ENCODE measurements at places on chromosomes 6 and 20.

DNA sequence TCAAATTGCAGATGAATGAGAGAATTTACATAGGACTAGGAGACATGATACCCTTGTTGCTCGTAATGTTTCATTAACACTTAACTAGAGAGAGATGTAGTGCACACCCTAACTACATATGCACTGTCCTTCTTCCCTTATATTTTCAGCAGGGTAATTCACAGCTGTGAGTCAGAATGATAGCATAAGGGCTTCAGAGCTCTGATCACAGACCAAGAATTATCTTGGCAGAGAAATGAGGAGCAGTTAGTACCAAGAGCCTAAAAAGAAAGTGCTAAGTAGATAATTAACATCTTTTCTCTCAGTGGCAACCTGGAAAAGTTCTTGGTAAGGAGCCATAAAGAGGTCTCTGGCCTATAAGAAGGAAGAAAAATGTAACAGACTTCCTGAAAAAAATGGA lies 35.8 kb downstream of the GRIK2 start:
- no peak for DNase-seq

DNA sequence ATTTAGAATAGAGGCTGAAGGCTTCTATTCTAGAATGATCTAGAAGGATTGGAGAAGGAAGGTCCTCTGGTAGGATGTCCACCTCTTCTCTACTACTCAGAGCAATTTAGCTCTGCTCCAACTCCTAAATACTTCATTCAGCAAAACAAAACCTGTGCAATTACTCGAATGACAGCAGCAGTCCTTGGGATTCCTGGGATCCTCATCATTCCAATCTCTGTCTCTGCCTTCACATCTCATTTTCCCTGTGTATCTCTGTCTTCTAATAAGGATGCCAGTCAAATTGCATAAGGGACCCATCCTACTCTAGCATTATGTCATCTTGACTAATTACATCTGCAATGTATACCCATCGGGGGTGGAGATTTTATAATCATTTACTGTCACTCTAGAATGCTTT lies 5.5 kb upstream of the AIG1 start:
- no peak for DNase-seq

GRCh38 chr6:428047-428603 lies 36.6 kb downstream of the IRF4 start:
- no peak for DNase-seq

GRCh38 chr6:9335431-9335830 lies 900.1 kb upstream of the SLC35B3 start:
- DNase-seq = no peak

DNA sequence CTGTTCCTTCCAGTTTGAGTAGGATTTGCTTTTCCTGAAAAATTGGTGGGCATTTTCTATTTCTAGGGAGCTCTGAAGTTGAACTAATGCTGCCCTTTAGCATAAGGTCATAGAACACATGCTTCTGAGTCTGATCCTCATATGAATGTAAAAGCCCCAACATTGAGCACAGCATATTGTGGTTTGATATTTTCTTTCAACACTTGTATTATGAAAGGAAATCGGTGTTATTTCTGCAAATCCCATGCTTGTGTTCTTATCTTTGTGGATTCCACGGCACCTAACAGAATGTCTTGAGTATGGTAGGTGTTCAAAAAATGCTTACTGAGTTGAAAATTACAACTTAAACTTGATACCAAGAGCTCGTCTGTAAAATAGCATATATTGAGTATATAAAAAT lies 85.8 kb downstream of the TRMT11 start:
- DNase-seq = no peak

DNA sequence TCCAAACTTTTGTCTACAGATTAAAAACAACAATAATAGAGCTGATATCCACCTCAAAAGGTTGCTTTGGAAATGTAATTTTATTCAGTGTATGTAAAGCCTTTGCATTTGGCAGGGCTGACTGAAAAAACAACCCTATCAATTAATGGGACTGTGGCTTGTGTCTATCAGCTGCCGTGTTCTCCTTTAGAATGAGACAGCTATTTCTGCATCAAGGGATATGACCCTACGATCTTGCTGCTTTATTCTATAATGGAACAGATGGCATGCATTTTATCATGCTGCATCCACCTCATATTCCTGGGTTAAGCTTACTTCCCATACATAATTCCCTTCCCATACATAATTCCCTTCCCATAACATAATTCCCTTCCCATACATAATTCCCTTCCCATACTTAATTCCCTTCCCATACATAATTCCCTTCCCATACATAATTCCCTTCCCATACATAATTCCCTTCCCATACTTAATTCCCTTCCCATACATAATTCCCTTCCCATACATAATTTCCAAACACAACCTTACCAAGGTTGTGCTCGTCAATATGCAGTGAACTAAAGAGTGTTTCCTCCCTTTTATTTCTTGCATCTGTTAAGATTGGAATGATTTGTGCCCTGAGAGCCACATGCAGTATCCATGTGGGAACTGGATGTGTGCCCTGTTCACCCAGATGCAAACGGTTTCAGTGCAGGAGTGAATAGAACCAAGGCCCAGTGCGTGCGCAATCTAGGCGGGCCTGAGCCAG lies 26.8 kb downstream of the SERPINB6 start:
- no peak for DNase-seq

- DNase-seq = no peak
These were observed 6.5 kb upstream of the PFDN4 start for GRCh38 chr20:54201268-54201846.

DNA sequence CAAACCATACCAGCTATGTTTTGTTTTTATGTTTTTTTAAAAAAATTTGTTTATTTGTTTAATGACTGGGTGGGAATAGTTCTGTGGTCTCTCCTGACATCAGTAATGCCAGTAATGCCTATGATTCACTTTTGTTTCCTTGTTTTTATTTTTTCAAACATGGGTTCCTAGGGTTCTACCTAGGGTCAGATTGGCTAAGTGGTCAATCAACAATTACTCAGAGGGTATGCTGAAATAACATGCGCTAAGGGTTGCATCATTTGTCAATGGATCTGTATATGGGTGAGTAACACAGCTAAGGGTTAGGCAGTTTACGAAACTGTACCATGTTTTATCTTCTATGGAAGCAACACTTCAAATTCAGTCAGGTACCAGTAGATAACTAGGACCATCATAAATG lies 583.8 kb upstream of the GJE1 start:
- DNase-seq = no peak

- no peak for DNase-seq
These were observed 4.6 kb upstream of the TBPL1 start for GRCh38 chr6:133948472-133948871.

DNA sequence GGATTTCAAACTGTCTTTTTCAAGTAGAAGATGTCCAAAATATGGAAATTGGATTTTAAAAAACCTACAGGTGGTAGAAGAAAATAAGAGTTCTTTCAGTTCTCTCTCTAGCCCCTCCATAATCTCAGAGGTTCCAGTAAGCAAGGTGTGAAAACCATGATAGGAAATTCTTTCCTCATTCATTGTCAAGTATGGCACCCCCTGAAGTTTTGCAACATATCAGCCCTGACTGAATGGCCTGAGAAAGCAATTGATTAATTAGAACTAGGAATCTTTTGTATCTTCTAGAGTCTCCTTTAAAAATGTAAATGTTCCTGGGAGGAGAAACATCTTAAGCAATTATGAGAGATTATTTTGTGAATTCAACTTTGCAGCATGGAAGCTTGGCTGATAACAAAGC lies 198.7 kb upstream of the STXBP5 start:
- DNase-seq = no peak

Measured in stimulated activated CD4-positive, alpha-beta T cell treated with anti-CD3 and anti-CD28 coated beads, TNF-alpha, amount 100 ng/mL, for 48 hours (primary cell).